Testis (tissue), 5 donors: ENCODE measurements at places on chromosomes 2 and 18. TPM values are rescaled to one million over a fixed set of nuclear protein-coding genes. Genes with fewer than 3 reads are reported as not detected.

IL36G gene
- not detected for polyA plus RNA-seq

ALPP gene
- polyA plus RNA-seq, result not detected

DNA sequence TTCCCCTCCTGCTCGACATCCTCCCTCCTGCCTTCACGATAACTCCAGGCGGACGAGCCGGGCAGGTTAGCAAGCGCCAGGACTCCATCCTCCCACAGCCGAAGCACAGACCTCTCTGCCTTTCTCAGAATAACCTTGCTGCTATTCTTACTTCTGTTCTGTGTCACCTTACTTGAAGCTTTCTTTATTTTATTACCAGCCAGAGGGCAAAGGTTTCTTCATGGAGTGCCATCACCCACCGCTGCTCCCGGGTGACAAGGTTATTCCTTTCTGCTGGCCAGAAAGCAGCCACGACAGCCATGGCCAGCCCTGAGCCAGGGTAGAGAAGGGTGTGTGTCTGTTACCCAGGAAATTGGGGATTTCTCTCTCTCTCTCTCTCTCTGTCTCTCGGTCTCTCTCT lies 227.1 kb downstream of the ANAPC1 start:
- H3K27me3 ChIP-seq, result no peaks in the 10 kb centered on the region
- no peaks in the 10 kb centered on the region for H3K4me1 ChIP-seq
- H3K27ac ChIP-seq, result no peak overlapping the region
- DNase-seq, result no peak
- H3K36me3 ChIP-seq, result no peaks in the 10 kb centered on the region

SLC14A1 gene
- polyA plus RNA-seq, result 0.73 TPM

DNA sequence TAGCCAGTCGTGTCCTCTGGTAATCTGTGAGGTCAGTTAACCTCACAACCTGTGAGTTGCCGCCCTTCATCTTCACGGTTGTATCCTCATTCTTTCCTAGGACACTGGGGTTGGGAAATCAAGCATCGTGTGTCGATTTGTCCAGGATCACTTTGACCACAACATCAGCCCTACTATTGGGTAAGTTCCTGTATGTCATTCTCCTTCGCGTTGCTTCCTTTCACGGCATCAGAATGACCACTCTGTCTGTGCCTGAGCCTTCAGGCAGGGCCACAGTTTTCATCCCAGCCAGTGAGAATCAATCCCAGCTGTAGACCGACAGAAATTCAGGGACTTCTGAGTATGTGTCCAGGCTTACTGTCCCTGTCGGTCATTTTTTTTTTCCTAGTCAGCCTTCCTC lies 67.1 kb downstream of the RAB31 start:
- H3K27me3 ChIP-seq, result no peaks in the 10 kb centered on the region
- H3K4me3 ChIP-seq, result no peak overlapping the region
- no peak for DNase-seq
- H3K36me3 ChIP-seq, result no peaks in the 10 kb centered on the region

DNA sequence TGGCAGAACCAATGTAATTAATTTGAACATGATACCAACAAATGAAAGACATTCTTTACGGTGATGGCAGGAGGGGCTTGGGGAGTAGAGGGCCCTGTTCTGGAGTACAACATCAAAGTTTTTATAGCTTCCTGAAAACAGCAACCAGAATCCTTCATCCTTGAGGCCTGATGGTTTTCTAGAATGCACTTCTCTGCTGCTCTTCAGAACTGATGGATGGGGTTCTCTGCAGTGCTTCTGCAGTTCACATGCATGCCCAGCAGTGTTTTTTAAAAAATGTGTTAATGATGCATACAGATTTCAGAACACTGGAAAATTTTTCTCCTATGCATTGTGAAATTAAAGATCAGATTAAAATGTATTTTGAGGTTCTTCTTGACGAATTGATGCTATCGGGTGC lies 2.5 kb downstream of the LTBP1 start:
- no peaks in the 10 kb centered on the region for H3K36me3 ChIP-seq
- H3K27me3 ChIP-seq, result no peaks in the 10 kb centered on the region
- no peak overlapping the region for H3K27ac ChIP-seq
- no peak overlapping the region for H3K4me3 ChIP-seq

DNA sequence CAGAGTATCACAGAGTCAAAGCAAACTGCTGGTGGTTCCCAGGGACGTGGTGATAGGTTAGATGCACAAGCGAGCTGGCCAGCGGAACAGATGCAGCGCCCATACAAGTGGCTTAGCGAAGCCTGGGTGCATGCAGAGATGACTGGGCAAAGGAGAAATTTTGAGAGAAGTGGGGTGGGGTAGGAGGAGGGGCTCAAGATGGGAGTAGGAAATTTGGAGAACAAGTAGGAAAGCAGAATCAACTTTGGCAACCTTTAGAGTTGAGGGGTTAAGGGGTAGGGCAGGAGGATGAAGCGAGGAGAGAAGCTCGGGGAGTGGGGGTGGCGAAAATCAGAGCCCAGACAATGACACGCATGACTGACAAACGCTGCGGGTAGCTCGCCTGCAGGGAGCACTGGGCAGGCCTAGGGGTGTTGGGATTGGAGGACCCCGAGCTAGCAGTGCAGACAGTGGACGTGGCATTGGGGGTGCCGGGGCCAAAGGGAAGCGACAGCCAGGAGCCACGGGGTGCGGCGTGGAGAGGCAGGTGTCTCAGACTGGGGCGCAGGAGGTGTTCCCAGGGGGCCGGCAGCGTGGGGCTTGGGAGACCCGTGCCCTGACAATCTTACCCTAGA lies 431 bp downstream of the FAM98A start:
- no peaks in the 10 kb centered on the region for H3K27me3 ChIP-seq
- H3K4me3 ChIP-seq, result peak overlapping the region; percentile 96
- H3K4me1 ChIP-seq, result peaks cover 12% of the 10 kb centered on the region
- no peaks in the 10 kb centered on the region for H3K36me3 ChIP-seq

NYAP2 gene
- polyA plus RNA-seq, result 0.17 TPM

DNA sequence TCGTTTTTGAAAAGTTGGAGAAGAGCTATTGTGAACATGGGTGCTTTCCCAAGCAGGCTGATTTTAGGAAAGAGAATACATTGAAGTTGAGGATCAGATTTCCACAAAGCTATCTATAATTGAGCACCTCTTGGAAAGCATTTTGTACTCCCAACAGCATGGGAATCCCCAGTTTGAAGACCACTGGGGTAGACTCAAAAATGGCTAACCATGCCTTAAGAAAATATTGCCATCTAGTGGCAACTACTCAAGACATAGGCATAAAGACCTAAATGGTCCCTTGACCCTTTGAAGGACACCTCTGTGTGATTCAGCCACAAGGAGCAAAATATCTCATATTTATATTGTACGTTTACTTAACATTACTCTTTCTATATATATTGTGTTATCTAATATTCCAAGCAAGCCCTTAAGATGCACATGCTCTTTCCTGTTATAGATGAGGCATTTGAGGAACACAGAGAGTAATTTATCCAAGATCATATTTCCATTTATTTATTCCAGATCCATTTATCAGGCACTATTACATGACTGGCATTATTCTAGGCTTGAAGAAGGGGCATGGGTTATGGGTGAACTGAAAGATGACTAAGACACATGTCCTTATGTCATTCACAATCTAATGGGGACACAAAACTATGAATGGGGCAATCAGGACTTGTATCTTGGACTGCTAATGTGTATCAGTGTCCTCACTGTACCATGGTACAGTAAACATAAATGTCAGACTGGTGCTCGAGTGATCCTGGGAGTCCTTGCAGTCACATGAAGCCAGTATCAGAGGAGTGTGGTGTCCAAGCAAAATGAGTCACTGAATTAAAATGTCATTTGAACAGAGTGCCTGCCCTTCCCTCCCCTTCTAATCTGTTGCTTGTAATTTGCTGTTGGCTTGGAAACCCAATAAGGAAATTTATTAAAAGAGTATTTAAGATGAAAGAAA lies 121.0 kb upstream of the XPO1 start:
- H3K27ac ChIP-seq, result no peak overlapping the region
- H3K36me3 ChIP-seq, result no peaks in the 10 kb centered on the region
- no peaks in the 10 kb centered on the region for H3K27me3 ChIP-seq
- no peak for DNase-seq
- H3K4me3 ChIP-seq, result no peak overlapping the region

GRCh38 chr2:2998971-2999370 lies 378.6 kb downstream of the EIPR1 start:
- no peaks in the 10 kb centered on the region for H3K4me1 ChIP-seq
- peaks cover 3% of the 10 kb centered on the region for H3K27me3 ChIP-seq
- no peak overlapping the region for H3K4me3 ChIP-seq
- no peaks in the 10 kb centered on the region for H3K36me3 ChIP-seq

DNA sequence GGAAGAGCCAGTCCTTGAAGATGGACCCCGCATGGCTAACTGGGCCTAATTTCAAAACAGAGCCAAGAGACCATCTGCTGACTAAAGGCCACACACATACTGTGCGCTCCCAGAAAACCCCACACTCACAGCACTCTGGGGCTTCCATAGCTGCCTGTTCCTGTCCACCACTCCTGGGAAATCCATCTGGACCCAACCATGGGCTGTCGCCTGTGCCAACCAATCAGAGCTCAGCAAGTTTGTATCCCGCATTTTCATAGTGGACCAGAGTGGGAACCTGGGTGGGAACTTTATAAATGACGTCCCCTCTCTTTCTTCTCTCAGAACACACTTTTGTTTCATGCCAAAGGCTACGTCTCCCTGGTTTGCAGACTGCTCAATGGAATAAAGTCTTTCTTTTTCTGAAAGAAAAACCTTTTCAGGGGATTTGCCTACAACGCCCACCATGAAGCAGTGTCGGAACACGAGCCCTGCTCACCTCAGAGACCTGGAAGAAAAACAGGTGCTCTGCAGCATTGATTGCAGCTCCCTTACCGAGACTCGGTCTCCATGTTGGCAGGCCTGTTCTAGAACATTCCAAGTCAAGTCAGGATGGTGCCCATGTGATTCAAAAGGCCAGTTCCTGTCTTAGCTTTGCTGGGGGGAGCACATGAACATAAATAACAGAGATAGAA lies 137.2 kb upstream of the GPC1 start:
- H3K27me3 ChIP-seq, result no peaks in the 10 kb centered on the region
- H3K4me1 ChIP-seq, result no peaks in the 10 kb centered on the region
- DNase-seq, result no peak

GRCh38 chr2:56232912-56233311 lies 49.1 kb downstream of the CCDC85A start:
- H3K36me3 ChIP-seq, result no peaks in the 10 kb centered on the region
- no peak for DNase-seq
- no peaks in the 10 kb centered on the region for H3K27me3 ChIP-seq
- no peak overlapping the region for H3K27ac ChIP-seq

DNA sequence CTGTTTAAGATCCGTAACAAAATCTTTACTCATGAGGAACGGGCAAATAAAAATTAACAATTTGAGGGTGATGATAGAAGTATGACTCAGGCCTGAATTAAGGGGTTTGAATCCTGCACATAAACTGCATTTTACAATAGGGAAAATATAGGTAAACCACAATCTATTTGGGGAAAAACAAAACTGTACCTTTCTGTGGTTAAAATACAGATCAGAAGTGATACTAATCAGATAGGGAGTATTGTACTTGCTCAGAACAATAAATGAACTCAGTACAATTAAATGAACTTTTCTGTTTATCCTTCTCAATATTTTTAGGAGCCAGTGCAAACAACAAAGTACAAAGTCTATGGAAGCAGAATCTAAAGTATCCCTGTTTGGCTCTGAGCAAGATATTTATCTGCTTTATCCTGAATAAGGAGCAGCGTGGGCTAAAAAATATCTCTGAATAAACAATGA lies 287.3 kb downstream of the ZNF385B start:
- no peaks in the 10 kb centered on the region for H3K4me1 ChIP-seq
- no peak overlapping the region for H3K4me3 ChIP-seq
- H3K27me3 ChIP-seq, result no peaks in the 10 kb centered on the region

DNA sequence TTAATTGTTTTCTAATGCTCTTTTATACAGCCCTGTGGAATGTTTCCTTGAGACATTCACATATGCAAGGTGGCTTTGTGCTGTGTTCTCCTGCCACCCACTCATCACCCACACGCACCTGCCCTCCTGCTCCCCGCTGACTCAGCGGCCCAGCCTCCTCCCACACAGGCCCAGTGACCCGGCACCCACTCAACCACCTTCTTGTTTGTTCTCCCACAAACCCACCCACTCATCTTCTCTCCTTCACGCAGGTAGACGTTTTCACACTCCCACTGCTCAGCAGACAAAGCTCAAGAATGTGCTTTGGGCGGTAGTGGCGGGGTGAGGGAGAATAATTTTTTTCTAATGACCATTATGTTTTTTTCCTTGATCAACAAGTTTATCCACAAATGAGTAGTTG lies 28.6 kb upstream of the NEMP2 start:
- no peaks in the 10 kb centered on the region for H3K4me1 ChIP-seq
- no peak for DNase-seq
- no peak overlapping the region for H3K27ac ChIP-seq
- no peaks in the 10 kb centered on the region for H3K36me3 ChIP-seq

GRCh38 chr18:65221736-65222135 lies 529.1 kb upstream of the CDH7 start:
- no peak for DNase-seq
- no peaks in the 10 kb centered on the region for H3K4me1 ChIP-seq
- no peak overlapping the region for H3K27ac ChIP-seq
- no peaks in the 10 kb centered on the region for H3K27me3 ChIP-seq
- H3K36me3 ChIP-seq, result no peaks in the 10 kb centered on the region
- no peak overlapping the region for H3K4me3 ChIP-seq

DNA sequence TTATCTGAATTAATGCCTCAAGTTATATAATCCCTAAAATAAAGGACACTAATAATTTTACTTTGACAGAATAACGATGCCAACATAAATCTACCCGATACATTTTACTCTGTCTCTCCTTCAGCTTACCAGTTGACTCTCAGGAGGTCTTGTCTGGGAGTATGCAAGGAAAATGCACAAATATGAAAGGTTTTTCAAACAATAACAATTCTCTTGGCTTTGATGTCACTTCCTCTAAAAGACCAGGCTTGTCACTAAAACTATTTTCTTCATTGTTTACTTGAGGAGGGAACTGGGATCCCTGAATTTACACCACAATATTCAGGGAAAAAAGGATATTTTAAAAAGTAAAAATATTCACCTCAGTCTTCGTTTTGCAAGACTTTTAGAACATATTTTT lies 97.2 kb downstream of the SOS1 start:
- H3K4me1 ChIP-seq, result no peaks in the 10 kb centered on the region
- H3K27ac ChIP-seq, result peak overlapping the region; percentile 13
- DNase-seq, result no peak
- H3K36me3 ChIP-seq, result no peaks in the 10 kb centered on the region
- no peak overlapping the region for H3K4me3 ChIP-seq

- H3K27me3 ChIP-seq, result no peaks in the 10 kb centered on the region
- H3K36me3 ChIP-seq, result no peaks in the 10 kb centered on the region
- peak overlapping the region; percentile 66 for H3K27ac ChIP-seq
- peaks cover 12% of the 10 kb centered on the region for H3K4me1 ChIP-seq
These were observed 660 bp downstream of the COPS7B start for GRCh38 chr2:231786917-231787292.

- no peaks in the 10 kb centered on the region for H3K4me1 ChIP-seq
- no peak overlapping the region for H3K4me3 ChIP-seq
- H3K36me3 ChIP-seq, result no peaks in the 10 kb centered on the region
- peak overlapping the region; percentile 36 for H3K27ac ChIP-seq
These were observed 57.2 kb downstream of the ZNF385B start for GRCh38 chr2:179804206-179804605.

SIX3 gene
- 0.20 TPM for polyA plus RNA-seq

TNFRSF11A gene
- 3.3 TPM for polyA plus RNA-seq
